Thyroid gland (tissue), 4 donors: ENCODE measurements at places on chromosomes 3 and 15. TPM values are rescaled to one million over a fixed set of nuclear protein-coding genes. Genes with fewer than 3 reads are reported as not detected.

DNA sequence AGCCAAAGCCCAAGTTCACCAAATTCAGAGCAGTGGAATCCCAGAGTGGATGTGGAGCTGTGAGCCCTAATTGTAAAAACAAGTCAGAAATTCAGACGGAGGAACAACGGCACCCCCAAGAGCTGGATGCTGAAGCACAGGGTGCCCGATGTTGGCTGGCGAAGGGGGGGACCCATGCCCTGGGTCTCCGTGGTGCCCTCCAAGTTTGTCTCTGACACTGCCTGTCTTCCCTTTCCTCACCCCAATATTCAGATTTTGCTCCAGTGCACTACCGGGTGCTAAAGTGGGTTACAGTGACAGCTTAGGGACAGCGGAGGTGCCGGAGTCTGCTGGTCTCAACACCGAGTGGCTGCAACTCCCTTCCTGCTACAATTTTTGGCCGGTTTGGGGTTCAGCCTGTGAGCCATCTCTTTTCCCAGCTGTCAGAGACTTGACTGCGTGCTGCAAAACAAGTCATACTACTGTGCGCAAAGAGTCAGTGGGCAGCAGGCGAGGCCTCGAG lies 6.6 kb downstream of the GRIP2 start:
- DNase-seq, result no peak

DNA sequence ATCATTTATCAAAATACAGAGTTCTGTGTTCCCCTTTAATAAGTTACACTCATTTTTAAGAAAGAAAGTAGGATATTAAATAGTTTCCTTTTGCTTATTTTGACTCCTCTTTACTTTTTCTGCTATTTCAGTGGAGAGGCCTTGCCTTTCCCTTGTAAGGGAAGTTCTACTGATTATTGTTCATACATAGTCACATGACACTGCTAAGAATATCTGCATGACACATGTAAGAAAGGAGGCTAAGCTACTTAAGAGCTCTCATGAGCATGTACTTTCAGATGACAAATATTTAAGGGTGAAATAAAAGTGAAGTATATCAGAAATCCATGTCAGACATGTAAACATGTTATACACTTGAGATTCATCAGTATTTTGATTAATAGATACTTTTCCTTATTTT lies 39.0 kb downstream of the MYRIP start:
- no peak for DNase-seq

DNA sequence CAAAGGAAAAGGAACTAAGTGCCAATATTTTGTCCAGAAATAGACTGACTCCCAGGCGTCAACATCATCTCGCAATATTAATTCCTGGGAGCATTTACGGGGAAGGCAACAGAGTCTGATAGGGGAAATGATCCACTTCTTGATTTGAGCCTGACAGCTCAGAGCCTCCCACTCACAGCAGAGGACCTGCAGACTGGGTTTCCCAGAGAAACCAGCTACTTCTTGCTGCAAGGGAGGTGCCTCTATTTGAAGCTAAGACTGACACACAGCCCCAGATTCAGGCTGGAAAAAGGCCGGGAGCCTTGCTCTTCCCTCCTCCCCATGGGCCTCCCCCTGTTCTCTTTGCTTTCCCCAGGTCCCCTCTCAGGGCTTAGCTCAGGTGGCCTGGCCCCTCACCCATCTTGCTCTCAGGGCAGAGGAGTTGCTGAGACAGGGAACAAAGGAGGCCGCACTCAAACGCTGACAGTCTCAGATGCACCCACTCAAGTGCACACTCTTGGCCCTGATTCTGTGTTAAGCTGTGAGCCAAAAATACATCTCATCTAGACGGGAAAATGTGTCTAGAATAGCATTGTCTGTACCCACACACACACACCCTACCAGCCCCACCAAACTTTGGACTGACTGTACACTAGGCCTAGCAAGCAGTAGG lies 49.8 kb upstream of the DCLK3 start:
- peak; percentile 45 for DNase-seq

DNA sequence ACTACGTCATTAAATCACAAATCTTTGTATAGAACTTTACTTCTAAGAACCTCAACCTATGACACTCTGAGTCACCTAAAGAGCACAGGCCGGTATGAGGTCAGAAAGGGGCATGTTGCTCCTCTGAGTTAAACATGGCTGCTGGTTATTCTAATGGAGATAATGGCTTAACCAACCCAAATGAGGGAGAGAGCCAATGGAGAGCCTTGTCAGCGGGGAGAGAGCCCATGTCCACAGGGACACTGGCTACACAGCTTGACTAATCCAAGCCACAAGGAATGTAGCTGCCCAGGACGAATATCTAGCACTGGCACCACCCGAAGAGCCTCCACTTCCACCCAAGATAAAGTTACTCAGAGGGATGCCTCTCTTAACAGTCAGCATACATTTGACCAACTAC lies 77.0 kb upstream of the STAC start:
- DNase-seq, result no peak

- no peak for DNase-seq
Observed at GRCh38 chr3:159782724-159783421, 205.8 kb upstream of the IL12A start.

- DNase-seq, result no peak
Observed at GRCh38 chr3:130969621-130970020, 57.0 kb downstream of the ASTE1 start.

GRCh38 chr3:16305111-16305541 lies 40.1 kb downstream of the OXNAD1 start:
- no peak for DNase-seq

DNA sequence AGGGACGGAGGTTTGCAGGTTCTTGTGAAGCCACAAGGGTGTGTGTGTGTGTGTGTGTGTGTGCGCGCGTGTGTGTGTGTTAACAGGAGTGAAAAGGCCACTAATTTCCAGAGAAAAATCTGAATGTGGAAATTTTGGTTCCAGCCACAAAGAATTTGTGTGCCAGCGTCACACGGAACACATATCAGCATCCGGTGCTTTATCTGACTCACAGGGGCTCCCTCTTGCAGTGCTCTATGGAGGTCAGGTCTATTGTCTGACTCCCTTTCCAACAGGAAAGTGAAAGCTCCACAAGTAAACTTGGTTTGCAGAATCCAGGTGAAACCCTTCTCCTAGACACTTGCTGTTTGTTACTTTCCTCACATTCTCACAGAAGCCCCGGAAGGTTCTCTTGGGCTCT lies 6.2 kb downstream of the CLDN11 start:
- no peak for DNase-seq

- peak; percentile 51 for DNase-seq
Observed at GRCh38 chr3:52298149-52299098, 10.8 kb downstream of the GLYCTK start.

DNAJC17 gene
- 47.0 TPM for total RNA-seq

DNA sequence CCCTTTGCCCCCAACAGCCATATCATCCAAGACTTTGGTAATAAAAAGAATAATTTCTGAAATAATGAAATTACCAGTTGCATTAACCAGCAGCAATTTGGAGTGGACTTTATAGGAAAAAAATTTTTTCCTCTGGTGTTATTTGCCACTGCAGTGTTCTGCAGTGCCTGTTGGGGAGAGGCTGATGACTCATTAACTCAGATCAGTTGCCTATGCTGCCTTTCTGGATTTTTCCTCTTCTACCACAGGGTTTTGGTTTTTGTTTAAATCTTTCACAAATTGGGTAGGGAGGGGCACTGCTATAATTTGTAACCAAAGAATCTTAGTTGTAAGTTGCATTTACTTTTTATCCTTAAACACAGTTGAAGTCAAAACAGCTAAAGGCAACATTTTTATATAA lies 22.7 kb downstream of the ATP6V1A start:
- no peak for DNase-seq

DNA sequence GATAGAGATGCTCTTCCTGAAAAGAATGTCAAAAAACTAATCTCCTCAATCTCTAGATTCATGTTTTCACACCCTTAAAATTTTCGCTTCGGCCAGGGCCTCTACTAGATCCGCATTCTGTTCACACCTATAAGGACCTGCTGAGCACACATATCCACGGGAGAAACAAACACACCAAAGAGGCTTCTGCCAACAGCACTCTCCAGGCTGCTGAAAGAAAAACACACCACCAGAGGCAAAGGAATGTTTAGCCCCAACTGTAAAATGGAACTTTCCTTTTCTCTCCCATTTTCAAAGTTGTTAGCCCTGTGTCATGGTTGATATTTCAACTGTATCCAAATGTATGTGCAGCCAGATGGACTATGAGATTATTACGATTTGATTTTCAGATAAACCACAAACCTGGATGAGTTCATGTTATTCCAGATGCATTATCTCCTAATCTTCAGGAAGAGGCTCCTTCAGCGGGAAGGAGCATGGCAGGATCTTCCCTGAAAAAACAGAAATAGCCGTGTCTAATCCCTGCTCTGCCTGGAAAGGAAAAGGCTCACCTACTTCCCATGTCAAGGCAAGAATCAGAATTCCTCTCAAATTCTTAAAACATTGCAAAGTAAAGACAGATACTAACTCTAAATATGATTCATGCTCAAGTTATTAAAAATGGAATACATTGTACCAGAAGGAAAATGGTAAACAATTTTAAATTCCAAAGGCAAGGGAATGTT lies 442.7 kb upstream of the NR2F2 start:
- DNase-seq, result no peak
